ENCODE measurements at places on chromosomes 6 and 20. TPM values are rescaled to one million over a fixed set of nuclear protein-coding genes. Genes with fewer than 3 reads are reported as not detected.

GRCh38 chr6:167238694-167239467 is 52.2 kb upstream of the UNC93A start:
- no peak for DNase-seq

GRCh38 chr20:47789764-47790579 is 4.7 kb upstream of the SULF2 start:
- DNase-seq, result peak; percentile 92

DNA sequence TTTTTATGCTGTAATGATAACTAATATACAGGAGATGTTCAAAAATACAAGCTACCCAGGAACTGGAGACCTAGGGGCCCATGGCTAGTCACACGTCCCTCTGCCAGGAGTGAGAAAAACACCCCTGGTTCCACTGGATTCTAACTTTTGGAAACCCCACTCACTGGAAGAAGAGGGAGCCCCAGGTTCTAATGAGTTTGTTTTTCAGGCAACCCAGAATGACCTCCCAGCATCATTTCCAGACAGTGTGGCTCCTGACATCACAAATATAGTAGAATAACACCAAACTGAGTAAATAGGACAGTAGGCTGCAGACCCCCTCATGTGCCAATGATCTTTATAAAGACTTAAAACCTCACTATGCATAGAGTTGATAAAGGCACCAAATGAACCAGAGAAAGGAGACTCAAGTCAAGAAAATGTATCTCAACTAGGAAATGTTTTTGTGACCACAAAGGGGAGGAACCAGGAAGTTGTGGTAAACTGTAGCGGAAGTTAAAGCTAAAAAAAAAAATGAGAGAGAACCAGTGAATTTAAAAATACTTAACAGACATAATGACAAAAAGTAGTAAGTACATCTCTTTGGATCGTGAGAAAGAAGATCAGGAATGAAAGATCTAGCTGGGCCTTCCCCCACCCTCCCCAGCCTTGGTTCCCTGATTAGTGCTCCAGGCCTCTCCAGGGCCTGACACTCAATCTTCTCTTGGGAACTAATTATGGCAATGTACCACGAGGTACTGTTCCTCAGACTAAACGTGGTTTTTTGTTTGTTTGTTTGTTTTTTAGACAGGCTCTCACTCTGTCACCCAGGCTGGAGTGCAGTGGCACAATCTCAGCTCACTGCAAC is 19.8 kb downstream of the HLA-E start:
- no peak for DNase-seq

- DNase-seq, result no peak
Observed at GRCh38 chr6:89873721-89874120, 20.5 kb upstream of the GJA10 start.

DNA sequence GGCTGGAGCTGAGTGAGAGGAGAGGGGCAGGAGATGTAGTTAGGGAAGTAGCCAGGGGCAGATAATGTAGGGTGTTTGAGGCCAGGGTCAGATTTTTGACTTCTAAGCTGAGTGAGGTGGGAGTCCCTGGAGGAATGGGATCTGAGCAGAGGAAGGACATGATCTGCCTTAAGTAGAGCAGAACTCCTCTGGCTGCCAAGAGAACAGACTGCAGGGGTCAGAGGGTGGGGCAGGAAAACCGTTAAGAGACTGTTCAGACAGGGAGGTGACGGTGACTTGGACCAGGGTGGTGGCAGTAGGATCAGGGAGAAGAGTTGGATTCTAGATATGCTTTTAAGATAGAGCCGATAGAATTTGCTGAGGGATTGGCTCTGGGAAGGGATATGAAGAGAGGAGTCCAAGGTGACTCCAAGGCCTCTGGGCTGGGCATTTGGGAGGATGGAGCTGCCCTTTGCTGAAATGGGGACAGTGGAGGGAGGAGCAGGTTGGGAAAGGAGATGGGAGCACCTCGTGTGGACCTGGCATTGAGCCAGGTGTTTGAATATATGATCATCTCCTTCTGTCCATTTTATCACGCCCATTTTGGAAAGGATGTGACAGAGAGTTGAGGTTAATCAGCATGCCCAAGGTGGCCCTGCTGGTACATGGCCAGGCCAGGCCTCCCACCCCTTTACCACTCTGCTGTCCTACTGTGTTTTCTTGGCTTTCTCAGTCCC is 18.8 kb downstream of the EYA2 start:
- DNase-seq, result no peak

GRCh38 chr6:741410-742339 is 48.7 kb upstream of the EXOC2 start:
- no peak for DNase-seq

- no peak for DNase-seq
Observed at GRCh38 chr6:68059261-68059660, 575.8 kb upstream of the ADGRB3 start.

GRCh38 chr6:146904596-146904995 is 299.6 kb upstream of the STXBP5 start:
- no peak for DNase-seq

- DNase-seq, result no peak
Observed at GRCh38 chr20:44478206-44478605, 2.5 kb downstream of the TTPAL start.

DNA sequence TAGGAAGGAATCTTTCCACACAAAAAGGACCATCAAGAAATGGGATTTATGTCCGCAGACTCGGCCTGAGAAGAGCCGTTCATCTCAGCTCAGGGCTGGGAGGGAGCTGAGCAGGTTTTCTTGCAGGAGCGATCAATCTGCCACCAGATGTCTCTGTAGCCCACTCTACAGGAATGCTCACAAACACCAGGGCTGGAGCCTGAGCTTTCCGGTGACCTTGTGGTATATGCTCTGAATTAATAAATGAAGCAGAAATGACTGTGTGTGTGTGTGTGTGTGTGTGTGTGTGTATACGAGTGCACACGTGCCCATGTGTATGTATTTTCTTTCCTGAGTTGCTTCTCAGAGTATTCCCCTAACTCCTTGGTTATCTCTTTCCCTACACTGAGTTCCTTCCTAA is 12.0 kb downstream of the CD83 start:
- DNase-seq, result peak; percentile 82

DNA sequence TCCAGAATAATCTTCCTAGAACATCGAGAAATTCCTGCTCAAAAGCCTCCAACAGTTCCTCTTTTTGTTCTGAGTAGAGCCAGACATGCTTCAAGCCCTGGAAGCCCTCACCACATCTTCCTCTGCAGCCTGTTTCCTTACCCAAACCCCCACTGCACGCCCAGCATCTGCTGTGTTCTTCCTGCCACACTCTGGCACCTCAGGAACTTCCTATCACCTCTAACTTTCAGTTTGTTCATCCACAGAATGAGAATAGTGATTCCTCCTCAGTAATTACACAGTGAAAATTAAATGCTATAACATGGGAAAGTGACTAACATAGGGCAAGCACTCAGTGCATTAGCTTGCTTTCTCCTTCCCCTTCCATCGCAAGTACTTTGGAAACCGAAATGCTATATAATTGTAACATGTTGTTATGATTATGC is 26.3 kb downstream of the C6orf89 start:
- DNase-seq, result no peak

- DNase-seq, result no peak
Observed at GRCh38 chr6:49110916-49111315, 352.1 kb downstream of the MMUT start.

DNA sequence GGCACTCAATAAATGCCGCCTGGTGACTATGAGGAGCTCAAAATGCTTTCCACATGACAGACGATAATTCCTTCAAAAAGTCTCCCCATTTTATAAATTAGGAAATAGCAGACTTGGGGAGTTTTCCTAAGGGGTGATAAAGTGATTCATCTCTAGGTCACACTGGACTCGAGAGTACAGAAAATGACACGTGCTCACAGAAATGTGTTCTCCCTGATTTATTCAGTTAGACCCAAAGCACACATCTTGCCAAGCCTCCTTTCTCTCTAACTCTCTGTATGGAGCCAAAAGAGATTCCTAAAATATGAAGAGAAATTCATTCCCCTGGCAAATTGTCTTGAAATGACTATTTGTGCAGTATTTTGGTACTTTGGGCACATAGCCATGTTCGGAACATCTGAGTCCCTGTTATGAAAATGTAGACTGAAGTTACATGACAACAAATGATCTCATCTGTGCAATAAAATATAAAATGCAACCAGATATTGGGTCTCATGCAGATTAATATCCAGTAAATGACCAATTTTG is 381.1 kb downstream of the TFAP2B start:
- no peak for DNase-seq

DNA sequence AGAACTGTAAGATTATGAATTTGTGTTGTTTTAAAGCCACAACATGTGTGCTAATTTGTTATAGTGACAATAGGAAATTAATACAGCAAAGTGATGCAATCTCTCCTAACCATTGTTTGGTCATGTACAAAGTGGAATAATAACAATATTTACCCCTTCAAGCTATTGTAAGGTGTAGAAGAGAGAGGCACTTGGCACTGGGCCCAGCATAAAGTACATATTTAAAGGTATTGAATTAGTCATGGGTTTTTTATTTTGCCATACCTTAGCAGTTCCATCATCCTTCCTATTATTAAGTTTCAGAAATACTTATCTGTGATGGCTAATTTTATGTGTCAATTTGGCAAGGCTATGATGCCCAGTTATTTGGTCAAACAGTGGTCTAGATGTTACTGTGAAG is 322.4 kb upstream of the TSHZ2 start:
- DNase-seq, result no peak

DNA sequence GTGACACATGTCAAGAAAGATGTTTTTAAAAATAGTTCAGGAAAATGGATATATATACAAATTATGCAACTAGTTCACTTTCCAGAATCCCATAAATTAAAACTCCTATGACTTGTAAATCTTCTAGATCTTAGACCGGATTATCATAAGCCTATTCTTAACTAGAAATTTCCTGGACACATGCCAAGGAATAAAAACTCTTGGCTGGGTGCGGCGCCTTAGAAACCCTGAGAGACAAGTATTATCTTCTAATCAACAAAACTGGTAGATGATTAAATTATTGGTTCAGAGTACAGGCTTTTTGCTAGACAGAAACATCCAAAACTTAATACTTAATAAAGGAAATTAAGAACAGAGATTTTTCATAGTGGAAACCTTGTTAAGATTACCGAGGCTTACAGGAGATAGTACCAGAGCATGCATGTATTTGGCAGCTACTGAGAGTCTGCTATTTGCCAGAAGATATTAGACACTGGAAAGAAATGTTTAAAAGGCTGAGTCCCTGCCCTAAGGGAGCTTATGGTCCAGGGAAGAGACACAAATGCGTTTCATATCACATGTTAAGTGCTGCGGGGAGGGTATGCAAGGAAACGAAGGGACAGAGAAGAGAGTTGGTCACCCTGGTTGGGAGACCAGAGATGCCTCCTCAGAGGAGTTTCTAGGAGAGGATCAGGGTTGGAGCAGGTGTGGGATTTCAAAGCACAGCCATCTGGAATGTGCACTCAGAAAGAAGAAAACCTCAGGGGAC is 46.5 kb upstream of the IFNGR1 start:
- DNase-seq, result no peak

DNA sequence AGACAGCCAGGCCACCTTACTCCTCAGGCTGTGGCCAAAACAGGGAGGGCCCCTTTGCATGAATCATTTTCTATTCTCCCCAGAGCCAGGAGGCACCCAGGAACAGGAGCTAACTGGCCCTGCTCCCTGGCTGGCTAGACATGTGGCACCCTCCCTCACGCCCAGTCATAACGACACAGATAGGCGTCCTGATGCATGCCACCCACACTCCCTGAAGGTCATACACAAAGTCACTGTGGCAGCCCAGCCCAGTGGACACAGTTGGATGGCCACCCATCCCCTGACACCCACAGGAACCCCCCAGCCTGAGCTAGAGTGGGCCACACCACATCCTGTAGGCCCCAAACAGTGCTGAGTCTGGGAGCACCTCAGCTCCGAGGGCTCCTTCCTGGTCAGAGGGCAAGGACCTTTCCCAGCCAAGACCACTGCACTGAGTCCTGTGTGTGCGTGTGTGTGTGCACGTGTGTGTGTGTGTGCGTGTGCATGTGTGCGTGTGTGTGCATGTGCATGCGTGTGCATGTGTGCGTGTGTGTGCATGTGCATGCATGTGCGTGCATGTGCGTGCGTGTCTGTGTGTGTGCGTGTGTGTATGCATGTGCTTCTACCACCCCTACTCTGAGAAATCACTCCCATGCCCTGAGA is 21.6 kb downstream of the TFEB start:
- no peak for DNase-seq

DNA sequence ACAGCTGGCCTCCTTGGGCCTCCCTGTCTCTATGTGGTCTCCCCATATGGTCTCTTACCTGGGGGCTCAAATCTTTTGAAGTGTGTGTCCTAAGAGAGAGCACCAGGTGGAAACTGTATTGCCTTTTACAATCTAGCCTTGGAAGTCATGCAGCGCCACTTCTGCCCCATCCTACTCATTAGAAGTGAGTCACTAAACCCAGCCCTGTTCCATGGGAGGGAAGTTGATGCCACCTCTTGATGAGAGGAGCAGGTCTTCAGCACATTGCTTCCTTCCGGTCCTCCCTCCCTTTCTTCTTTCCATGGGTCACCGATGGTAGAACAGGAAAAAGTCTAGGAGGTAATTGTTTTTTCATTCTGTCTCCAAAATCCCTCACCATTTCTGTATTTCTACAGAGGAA is 156.3 kb downstream of the FOXA2 start:
- DNase-seq, result no peak

DNA sequence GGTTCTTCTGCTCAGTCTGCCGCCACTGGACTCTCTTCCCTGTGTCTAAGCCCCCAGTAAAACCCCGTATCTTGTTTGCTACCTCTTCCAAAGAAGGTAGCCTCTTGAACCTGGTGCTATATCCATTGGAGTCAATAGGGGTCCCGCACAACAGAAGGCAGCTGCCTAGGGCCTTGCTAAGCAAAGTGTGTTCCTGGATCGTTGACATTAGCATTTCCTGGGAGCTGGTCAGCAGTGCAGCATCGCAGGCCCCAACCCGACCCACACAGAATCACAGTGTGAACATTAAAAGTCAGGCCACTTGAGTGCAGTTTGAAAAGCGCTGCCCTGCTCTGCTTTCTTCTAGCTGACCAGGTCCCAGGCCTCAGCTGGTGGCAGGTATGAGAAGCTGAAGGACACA is 2.9 kb downstream of the ADA start:
- no peak for DNase-seq

- DNase-seq, result no peak
Observed at GRCh38 chr6:4592026-4592425, 184.2 kb upstream of the CDYL start.

DNA sequence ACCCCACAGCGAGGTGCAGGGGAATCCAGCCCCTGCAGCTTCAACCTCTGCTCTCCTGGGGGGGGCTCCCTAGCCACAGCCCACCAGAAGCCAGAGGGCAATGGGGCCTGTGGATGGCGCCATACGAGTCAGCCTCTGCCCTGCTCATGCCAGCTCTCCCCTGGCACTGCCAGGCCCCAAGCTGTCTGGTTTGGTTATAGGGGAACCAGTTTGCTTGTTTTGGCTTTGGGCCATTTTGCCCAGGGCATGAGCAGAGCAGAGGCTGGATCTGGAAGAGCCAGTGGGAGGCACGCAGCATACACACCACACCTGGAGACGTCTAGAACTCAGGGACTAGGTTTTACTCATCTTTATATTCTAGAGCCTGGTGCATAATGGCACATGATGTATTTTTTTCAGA is 66.7 kb upstream of the SLC22A16 start:
- no peak for DNase-seq

The BTN3A1 gene
- 35.6 TPM for total RNA-seq

The PKIB gene
- total RNA-seq, result 8.7 TPM

The GRM1 gene
- 1.9 TPM for total RNA-seq

The SASH1 gene
- total RNA-seq, result 63.8 TPM

The COL12A1 gene
- total RNA-seq, result 1,307 TPM

The ADGRB3 gene
- 5.1 TPM for total RNA-seq

The ZBP1 gene
- 0.48 TPM for total RNA-seq

The FRK gene
- total RNA-seq, result 2.6 TPM

The ACOT13 gene
- 12.0 TPM for total RNA-seq

The ZMYND8 gene
- 20.9 TPM for total RNA-seq

The SHLD1 gene
- total RNA-seq, result 14.7 TPM

The TNXB gene
- 24.1 TPM for total RNA-seq

The TMEM151B gene
- total RNA-seq, result 0.96 TPM

The BHLHE23 gene
- total RNA-seq, result 2.6 TPM
